GM12892 (cell line): ENCODE measurements at places on chromosomes 6 and 20.

GRCh38 chr6:620166-620565 lies 36.7 kb downstream of the HUS1B start:
- DNase-seq, result no peak

- DNase-seq, result no peak
Observed at GRCh38 chr6:152356662-152357061, 280.5 kb downstream of the SYNE1 start.

GRCh38 chr6:6685249-6686040 lies 96.9 kb downstream of the LY86 start:
- no peak for DNase-seq

- DNase-seq, result no peak
Observed at GRCh38 chr20:61464307-61465303, 212.5 kb downstream of the CDH4 start.

GRCh38 chr6:114793428-114793827 lies 450.6 kb upstream of the HS3ST5 start:
- DNase-seq, result no peak

GRCh38 chr6:106823732-106824351 lies 150.7 kb downstream of the CD24 start:
- no peak for DNase-seq

DNA sequence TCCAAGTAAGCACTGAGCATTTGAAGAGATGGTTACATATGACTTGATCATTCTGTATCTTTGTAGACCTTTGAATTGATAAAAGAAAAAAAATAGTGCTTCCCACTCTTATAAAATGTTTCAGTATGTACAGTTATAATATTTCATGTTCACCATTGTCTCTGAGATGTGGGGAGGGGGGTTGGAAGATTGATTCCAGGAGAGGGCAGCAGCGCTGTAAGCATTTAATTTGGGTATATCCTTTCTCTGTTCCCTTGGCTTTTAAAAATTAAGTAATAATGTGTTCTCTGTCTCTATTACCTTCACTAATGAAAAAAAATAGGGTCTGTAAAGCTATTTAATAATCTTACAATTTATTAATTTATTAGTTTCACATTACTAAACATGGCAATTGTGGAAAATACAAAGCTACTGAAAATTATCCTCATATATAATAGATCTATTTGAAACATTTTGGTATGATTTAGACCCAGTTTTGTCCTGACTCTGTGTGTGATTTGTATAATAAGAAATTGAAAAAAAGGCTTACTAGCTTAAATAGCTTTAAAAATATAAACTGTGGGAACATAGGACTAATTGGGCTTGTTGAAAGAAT lies 341.2 kb downstream of the CDKAL1 start:
- no peak for DNase-seq

- DNase-seq, result no peak
Observed at GRCh38 chr6:162055365-162055764, 672.2 kb downstream of the PRKN start.

DNA sequence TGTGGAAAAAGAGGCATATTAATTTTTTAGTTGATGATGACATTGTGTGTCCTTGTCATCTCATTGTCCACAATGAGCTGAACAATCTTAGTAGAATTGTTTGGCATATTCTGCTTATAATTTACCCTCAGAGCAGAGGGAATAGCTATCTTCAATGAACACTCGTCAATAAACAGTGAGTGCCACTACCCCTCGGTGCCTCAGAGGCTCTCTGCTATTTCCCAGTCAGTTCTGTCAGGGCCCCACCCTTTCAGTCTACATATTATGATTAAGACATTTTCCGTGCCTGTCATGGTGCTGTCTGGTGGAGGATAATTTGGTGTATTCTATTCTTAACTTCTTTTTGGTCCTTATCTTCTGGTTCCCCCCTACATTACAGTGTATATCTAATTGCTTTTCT lies 31.2 kb downstream of the NUS1 start:
- DNase-seq, result no peak

GRCh38 chr20:63150391-63150898 lies 65.5 kb downstream of the YTHDF1 start:
- DNase-seq, result no peak

DNA sequence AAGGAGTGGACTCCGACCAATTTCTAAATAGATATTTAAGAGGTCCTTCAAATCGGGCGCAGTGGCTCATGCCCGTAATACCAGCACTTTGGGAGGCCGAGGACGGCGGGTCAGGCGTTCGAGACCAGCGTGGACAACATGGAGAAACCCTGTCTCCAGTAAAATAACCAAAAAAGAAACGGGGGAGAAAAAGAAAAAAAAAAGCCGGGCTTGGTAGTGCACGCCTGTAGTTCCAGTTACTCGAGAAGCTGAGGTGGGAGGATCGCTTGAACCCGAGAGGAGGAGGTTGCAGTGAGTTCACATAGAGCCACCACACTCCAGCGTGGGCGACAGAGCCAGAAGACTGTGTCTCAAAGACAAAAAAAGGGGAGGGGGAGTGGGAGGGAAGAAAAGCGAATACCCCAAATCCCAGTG lies 53.3 kb upstream of the HFE start:
- no peak for DNase-seq

GRCh38 chr6:109508166-109508860 lies 25.3 kb upstream of the ZBTB24 start:
- no peak for DNase-seq

DNA sequence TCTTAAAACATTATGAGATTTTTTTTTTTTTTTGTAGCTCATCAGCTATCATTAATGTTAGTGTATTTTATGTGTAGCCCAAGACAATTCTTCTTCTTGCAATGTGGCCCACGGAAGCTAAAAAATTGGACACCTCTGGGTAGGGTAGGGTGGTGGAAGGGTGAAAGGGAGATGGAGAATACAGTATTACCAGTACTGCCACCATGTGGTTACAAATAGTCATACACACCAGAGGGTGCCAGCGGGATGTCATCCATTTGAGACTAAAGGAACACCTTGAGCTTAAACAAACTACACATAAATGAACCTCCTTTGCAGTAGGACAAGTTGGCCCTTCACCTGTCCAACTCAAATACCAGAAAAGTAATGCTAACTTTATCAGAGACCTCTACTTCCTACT lies 601.9 kb downstream of the HTR1B start:
- DNase-seq, result no peak

GRCh38 chr6:43290905-43291355 lies 7.1 kb upstream of the SLC22A7 start:
- DNase-seq, result no peak

DNA sequence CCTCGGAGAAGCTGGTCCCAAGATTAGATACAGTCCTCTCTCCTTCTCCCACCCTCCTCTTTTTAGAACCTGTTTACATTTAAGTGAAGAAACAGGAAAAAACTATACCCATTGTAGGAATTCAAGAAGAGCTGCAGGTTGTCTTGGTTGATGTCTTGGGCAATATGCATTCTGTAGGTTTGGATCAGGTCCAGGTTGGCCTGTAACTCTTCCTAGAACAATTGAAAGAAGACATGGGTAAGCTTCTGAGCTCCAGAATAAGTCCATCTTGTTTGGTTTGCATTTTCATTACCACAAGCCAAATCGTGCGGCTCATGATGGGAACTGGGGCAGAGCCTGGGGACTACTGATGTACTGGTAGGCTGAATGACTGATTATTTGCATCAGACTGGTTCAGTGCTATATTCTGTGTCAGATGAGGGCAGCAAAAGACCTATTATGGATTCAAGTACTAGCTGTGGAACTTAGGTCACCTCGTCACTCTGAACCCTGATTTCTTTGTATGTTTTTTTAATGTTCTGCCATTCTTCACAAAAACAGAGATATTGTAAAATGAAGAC lies 20.3 kb upstream of the SLA2 start:
- no peak for DNase-seq

DNA sequence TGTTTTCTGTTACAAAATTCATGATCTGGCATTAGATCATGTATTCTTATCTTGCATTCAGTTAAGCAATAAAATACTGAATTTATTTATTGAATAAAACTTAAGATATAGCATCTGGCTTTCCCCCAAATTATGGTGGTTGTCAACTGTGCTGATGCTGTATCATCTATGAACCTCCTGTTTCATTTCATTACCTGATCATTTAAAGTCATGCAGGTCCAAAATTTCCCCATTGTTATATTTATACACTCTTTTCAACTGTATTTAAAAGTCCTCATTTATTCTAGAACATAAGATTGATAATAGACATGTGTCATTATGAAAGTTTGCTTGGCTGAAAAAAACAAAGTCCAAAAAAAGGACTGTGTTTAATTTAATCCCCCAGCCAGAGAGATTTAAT lies 627.4 kb upstream of the ADGRB3 start:
- no peak for DNase-seq

DNA sequence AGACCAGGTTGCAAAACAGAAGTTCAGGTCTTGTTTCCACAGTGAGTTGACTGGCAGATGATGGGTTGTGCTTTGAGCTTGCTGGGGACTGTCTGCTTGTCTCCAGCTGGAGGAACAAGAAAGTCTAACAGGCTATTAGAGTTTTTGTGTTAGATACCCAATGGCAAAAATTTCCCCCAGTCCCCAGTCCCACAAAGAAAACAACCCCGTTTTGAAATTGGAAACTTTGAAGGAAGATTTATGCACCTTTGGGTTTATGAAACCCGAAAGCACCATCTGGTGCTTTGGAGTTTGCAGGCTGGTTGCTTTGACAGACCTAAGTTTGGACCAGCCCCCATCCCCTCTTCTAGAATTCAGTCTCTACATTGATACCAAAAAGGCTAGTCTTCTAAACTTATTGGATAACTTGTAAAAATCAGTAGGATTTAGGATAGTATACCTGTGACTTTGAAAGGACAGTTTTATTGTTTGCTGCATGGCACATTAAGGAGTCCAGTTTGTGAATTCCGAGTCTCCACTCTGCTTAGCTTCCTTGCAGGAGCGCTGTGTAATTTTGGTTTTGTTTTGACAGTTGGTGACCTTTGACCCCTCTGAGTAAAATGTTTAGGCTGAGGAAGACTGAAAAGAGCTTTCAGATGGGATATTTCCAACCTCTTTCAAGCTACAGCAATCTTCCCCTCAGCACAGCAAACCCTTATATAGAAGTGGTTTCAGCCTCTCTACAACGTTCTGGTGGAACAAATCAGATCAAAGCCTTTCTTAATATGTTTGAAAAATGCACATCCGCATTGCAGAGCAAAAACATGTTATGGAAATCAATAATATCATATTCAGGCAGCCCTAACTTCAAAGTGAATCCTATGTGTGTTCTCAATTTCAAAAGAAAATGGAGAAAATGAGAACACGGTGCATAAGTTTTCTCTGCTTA lies 25.5 kb upstream of the PRL start:
- DNase-seq, result no peak

GRCh38 chr6:5087389-5087788 lies 2.2 kb downstream of the PPP1R3G start:
- no peak for DNase-seq

GRCh38 chr6:6769466-6769865 lies 180.9 kb downstream of the LY86 start:
- no peak for DNase-seq

GRCh38 chr6:90894285-90895130 lies 307.6 kb upstream of the MAP3K7 start:
- no peak for DNase-seq

DNA sequence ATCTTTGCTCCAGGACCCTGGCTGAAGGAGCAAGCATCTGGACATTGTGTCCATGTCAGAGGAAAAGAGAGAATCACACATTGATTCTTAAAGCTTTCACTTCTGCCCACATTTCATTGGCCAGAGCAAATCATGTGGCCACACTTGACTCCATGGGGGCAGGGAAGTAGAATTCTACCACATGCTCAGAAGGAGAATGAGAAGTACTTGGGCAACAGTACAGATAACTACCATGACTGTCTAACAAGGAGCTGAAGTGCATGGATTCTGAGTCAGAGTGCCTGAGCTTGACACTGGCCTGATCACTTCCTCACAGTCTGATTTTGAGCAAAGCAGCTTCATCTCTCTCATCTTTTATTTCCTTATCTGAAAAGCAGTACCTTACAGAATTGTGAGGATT lies 38.6 kb downstream of the GHRH start:
- DNase-seq, result no peak

DNA sequence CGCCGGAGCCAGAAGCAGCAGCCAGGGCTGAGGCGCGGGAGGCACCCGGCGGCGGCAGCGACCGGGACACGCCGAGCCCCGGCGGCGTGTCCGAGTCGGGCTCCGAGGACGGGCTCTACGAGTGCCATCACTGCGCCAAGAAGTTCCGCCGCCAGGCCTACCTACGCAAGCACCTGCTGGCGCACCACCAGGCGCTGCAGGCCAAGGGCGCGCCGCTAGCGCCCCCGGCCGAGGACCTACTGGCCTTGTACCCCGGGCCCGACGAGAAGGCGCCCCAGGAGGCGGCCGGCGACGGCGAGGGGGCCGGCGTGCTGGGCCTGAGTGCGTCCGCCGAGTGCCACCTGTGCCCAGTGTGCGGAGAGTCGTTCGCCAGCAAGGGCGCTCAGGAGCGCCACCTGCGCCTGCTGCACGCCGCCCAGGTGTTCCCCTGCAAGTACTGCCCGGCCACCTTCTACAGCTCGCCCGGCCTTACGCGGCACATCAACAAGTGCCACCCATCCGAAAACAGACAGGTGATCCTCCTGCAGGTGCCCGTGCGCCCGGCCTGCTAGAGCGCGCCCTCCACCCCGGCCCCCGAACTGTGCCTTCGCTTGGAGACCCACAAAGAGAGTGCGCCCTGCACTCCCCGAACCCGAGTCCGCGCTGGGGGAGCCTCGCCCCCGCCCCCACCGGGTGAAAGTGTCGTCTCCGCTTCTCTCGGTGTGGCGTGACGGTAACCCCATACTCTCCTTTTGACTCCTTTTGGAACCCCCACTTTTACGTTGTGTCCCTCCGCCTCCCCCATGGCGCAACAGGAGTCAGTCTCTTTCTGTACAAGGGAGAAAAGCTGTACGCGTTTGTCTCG lies 1.6 kb downstream of the INSM1 start:
- no peak for DNase-seq
